Hindlimb muscle (tissue), 1 donor: ENCODE measurements at places on chromosomes 2 and 18.

- no peak for DNase-seq
Observed at GRCh38 chr2:162824304-162824703, 14.3 kb downstream of the KCNH7 start.

DNA sequence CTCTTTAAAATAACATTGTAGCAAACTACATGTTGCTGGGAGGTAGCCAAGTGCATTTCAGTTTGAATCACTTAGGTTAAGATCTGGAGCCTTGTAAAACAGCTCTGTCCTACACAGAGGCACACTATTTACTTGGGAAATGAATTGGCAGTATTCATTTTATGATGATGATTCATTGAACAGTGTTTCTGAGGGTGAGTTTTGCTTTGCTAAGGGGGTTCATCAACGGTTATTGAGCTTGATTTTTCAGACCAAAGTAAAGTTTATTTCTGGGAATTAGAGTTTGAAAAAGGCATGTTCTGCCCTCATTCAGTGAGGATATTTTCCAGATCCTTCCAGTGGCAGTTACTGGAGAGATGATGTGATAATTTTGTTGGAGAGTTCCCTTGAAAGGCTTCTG, 55.6 kb downstream of the CCDC85A start:
- no peak for DNase-seq

DNA sequence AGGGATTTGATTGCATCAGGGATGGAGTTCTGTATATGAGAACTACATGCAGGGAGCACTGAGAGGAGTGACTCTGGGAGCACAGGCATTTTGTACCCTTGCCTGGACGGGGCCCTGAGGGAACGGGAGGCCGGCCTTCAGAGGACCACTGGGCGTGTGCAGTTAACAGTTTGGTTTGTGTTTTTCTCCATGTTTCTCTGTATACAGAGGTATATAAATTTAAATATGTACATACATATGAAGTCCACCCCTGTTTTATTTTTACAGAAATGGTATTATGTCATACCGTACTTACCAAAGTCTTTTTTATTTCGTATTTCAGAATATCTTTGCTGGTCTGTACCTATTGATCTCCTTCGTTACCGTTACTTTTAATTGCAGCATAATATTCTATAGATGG, 111.3 kb downstream of the PTPRM start:
- no peak for DNase-seq

- no peak for DNase-seq
Observed at GRCh38 chr2:177852389-177852788, 220.2 kb downstream of the PDE11A start.

GRCh38 chr2:96787411-96787810, 26.7 kb downstream of the CNNM4 start:
- no peak for DNase-seq

- no peak for DNase-seq
Observed at GRCh38 chr2:441258-442022, 153.5 kb upstream of the ALKAL2 start.

GRCh38 chr2:179550214-179550613, 285.6 kb upstream of the SESTD1 start:
- DNase-seq: no peak

- no peak for DNase-seq
Observed at GRCh38 chr2:188314314-188315054, 22.8 kb downstream of the GULP1 start.

- no peak for DNase-seq
Observed at GRCh38 chr2:143816916-143817315, 687.7 kb downstream of the ARHGAP15 start.

GRCh38 chr2:143934626-143935481, 585.1 kb downstream of the ZEB2 start:
- no peak for DNase-seq

GRCh38 chr2:144233317-144233716, 286.6 kb downstream of the ZEB2 start:
- DNase-seq: no peak

DNA sequence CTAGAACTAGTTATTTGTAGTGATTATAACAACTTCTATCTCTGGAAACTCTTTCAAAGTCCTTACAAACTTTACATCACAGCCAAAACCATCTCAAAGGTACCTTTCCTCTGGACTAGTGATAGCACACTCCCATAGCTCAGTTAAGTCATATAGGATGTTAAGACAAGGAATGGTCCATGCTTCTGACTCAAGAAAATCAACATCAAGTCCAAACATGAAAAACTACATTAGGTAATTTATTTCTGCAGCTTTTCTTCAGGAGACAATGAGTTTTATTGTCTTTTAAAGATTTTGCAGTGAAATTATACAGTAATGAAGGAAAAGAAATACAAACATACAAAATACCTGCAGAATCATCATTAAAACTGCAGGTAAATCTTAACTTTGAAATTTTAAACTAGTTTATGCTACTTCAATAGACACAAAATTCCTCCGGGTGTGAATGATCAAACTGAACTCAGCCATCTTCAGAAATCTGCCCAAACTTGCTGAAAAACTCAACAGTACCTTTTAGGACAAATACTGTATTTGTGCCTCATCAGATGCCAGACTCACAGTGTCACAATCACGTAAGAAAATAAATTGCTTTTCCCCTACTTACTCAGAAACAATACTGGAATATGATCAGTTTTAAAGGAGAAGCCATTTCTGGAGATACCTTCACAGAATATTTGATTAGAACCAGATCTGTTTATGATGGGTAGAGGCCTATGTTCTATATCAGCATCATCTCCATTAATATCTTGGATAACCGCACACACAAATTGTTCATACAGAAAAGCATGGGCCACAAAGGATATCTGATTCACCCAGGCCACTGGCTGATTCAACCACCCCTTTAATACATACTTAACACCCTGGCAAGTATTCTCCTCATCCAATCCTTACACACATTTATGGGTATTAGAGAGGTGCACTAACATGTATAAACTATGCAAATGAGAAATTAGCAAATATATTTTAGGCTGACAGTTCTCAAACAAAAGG, 2.6 kb downstream of the TMEM131 start:
- no peak for DNase-seq

GRCh38 chr2:10169581-10169980, 47.0 kb downstream of the RRM2 start:
- DNase-seq: no peak

DNA sequence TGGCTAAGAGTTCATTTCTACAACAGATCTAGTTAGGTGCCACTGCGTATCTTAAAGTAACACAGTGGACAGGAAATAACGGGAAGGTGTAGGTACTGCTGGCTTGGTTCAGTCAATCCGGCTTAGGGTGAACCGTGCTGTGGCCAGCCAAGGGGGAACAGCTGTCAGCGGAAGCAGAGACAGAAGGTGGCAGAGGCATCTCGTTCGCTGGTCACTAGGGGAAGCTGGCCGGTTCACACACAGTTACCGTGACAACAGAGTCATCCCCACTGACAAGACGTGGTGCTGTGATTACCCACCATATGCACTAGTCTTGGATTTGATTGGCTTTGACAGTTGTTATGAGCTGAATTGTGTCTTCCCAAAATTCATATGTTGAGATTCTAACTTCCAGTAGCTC, 58.8 kb upstream of the HDAC4 start:
- no peak for DNase-seq

DNA sequence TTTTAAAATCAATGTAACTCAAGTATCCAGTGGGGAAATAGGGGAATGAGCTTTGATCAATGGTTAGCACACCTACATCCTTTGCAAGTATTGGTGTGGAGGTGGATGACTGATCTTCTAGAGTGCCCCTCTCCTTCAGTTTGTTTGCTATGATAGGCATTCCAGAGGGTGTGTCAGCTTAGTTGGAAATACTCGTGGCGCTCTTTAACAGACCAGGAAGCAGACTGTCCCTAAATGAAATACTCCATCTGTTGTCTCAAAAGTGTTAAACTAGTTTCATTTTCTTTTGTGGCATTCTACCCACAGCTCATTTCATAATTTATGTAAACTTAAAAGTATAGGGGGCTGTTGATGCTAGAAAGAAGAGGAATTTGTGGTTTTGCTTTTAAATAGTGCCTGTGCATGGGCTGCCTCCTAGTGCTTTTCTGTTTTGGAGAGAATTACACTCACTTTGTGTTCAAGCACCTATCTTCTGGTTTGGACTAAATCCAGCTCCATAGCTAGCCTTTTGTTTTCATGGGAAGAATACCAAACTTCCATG, 66.2 kb downstream of the STAT1 start:
- DNase-seq: no peak

DNA sequence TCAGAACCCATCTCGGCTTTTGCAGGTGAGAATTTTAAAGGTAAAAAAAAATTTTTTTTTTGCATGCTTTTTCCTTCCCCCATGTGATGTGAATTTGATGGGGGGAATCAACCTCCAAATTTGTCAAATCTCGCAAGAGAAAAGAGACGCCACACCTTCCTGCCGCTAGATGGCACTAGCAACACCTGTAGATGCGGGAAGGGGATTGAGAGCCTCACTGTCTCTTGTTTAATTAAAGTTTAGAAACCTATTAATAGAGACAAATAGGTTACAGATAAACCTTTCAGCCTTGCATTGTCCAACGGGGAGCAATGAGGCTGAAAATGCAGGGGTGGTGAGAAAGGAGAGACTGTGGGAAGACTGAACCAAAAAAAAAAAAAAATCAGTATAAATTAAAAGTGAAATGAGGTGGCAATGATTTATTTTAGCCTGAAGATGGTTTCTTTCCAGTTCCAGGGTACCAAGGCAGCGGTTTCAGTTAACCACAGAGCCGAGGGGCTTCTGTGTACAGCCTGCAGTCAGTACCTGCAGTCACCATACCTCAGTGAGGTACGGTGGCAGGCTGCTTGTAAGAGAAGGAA, 84.6 kb downstream of the NRP2 start:
- peak; percentile 60 for DNase-seq

DNA sequence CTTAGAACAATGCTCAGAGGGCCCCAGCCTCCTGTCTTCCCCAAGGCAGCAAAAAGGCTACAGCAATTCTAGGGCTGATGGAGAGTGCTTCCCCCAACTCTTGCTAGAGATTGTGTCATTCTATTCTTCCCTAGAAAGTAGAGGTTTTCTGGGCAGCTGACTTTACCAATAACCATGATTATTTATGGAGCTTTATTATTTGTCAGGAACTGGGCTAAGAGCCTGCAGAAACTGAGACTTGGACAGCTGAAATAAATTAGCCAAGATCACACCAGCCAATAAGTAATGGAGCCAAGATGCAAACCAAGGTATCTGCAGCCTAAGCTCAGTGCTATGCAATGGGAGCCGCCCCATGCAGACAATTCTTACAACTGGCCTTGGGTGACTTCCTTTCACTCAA, 84.8 kb downstream of the CCBE1 start:
- peak; percentile 67 for DNase-seq

DNA sequence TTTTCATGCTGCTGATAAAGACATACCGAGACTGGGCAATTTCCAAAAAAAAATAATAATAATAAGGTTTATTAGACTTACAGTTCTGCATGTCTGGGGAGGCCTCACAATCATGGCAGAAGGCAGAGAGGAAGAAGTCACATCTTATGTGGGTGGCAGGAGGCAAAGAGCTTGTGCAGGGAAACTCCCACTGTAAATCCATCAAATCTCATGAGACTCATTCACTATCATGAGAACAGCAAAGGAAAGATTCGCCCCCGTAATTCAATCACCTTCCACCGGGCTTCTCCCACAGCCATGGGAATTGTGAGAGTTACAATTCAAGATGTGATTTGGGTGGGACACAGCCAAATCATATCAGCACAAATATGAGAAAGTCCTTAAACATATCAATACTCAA, 1314.8 kb downstream of the DPP10 start:
- DNase-seq: no peak

- no peak for DNase-seq
Observed at GRCh38 chr18:56152551-56153310, 485.7 kb downstream of the TXNL1 start.

GRCh38 chr2:80114812-80115211, 189.7 kb downstream of the LRRTM1 start:
- no peak for DNase-seq

DNA sequence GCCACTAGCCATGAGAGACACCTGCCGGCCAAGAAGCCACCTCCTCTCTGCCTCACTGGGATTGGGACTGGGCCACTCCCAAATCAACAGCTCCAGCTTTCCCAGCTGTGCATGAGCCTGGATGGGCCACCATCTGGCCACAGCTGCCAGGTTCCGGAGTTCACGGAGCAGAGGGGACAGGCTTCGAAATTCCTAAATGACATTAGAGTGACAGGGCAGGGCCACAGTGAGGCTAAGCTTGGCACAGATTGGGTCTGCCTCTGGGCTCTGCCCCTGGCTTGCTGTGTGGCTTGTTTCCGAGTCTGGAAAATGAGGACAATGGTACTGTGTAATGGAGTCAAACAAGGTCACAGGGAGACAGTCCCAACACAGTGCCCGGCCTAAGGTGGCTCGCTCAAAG, 6.5 kb downstream of the DIPK1C start:
- no peak for DNase-seq

DNA sequence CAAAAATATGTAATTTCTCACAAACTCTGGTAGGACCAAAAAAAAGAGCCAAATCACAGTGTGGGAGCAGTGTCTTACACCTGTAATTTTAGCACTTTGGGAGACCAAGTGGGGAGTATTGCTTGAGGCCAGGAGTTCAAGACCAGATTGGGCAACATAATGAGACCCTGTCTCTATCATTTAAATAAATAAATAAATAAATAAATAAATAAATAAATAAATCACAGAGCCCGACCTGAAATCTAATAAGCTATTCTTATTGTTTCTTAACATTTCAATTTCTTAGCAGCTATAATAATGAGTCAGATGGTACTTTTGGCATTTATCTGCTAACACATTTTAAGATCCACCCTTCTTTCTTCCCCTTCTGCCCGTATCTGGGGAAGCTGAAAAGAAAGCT, 1229.6 kb downstream of the SUCLG1 start:
- DNase-seq: no peak

- no peak for DNase-seq
Observed at GRCh38 chr2:127027715-127028114, 79.2 kb downstream of the BIN1 start.

DNA sequence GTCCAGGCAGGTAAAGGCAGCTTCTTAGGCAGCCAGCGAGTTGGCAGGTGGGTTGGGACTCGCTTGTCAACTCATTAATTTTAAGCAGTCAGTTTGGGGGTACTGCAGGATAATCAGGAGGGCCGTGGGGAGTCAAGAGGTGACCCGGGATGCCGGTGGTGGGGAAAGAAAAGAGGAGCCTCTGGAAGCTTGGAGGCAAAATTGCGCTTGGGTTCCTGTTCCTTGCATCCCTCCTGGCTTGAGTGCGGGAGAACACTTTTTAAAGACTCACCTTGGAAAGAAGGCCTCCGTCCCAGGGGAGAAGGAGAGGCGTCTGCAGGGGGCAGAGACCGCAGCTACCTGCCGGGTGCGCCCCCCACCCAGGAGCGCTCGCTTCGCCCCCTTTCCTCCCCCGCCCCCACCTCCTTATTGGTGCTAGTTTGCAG, at the start of gene KCNJ3:
Gene KCNJ3, plus strand, starts transcription at position 400 of the 425 bp plus-strand sequence. CDS start 81 bp downstream, outside the sequence.
- no peak for DNase-seq

GRCh38 chr2:241863536-241863954, 4.9 kb upstream of the PDCD1 start:
- peak; percentile 81 for DNase-seq

GRCh38 chr2:48600204-48600813, 17.3 kb upstream of the GTF2A1L start:
- DNase-seq: peak; percentile 26

DNA sequence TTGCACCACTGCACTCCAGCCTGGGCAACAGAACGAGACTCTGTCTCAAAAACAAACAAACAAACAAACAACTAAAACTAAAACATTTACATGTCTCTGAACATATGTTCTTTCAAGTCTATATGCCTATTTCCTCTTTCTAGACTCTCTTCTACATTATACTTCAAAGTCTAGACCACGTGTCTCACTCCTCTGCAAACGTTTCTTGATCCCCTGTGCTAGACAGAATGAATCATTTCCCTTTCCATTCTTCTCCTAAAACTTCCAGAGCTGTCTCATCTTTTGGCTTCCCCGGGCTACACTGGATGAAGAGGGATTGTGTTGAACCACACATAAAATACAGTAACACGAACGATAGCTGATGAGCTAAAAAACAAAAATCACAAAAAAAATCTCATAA, 67.1 kb downstream of the BAZ2B start:
- no peak for DNase-seq
